Stimulated activated CD8-positive, alpha-beta memory T cell treated with anti-CD3 and anti-CD28 coated beads, Interleukin-2, amount 100 ng/mL, for 48 hours (primary cell): ENCODE measurements at places on chromosomes 5 and 9.

DNA sequence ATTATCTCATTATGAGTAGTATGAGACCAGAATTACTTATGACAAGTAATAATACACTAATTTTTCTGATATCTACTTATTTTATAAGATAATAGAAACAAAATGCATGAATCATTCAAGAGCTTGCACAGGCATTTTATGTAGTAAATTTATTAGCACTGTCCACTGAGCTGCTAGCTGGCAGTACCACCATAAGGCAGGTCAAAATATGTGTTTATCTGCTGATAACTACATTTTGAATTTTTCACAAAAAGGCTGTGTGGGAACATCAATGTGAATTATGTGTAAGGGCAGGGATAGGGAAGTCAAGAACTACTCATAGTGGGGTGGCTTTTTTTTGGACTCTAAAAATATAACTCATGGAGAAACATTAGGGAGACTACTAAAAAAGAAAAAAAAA lies 249.6 kb downstream of the PAPPA start:
- DNase-seq, result no peak

DNA sequence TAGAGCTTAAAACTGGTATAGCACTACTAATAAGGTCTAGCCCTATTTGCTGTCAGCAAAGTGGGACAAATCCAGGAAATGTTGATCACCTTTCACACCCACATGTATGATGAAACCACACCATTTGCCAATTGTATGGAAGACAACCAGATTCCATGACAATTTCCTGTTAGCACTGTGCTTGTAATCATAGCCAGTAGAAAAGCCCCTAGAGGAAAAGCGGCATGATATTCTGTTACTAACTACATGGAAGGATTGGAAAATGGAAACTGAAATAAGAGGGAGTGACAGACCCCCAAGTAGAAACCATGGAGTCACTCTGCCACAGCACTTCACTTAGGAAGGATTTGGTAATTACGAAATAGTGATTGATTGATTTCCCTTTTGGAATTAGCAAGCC lies 923 bp downstream of the SPATA6L start:
- no peak for DNase-seq

GRCh38 chr5:173642191-173642816 lies 25.9 kb upstream of the BOD1 start:
- no peak for DNase-seq

DNA sequence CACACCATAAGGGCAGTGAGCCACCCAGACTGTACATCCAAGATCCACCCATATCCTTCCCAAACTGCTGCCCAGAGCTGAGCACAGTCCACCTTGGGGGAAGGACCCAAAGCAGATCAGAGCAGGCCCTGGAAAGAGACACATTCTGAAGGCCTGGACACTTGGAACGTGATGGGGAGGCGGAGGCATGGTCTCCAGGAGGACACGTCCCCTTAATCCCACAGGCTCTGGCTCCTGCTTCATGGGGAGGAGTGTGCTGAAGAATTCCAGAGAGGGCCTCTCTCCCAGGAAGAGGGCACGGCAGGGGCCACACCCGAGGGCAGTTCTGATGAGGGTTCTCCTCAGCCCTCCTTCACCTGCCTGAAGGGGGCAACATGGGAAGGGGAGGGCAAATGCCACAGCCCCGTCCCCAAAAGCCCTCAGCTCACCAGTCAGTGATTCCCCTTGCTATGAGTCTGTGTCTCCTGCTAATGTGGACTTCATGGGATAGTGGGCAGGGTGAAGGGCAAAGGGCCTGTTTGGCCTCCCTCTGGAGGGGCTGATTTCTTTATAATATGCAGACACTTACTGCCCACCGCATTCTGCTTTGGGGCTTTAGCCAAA lies 276.8 kb downstream of the ENC1 start:
- no peak for DNase-seq

- DNase-seq, result no peak
Measured at GRCh38 chr5:122219436-122220166, 90.3 kb downstream of the ZNF474 start.

DNA sequence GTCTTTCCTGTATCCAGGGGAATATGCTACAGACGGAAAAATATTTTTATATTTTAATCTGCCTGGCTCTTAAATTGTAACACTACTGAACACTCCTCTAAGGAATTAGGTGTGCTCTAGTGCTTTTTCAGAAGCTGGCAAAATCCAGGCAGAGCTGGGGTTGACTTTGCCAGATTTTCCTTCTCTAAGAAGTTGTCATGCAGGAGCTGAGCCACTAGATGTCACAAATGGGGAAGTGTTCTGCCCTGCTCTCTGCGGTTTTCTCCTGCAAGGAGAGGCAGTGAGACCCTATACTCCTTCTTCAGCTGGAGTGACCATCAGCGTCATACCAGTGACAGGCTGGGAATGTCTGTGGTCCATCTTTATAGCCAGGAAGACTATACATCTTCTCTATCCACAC lies 112.5 kb downstream of the HAPLN1 start:
- no peak for DNase-seq

- no peak for DNase-seq
Measured at GRCh38 chr5:17808566-17808965, 174.3 kb downstream of the TAF11L14 start.
